Stimulated activated CD4-positive, alpha-beta T cell treated with anti-CD3 and anti-CD28 coated beads, Interleukin-1b, Interleukin-23, amount 100 ng/mL, for 24 hours (primary cell): ENCODE measurements at places on chromosomes 6 and 20.
A peak's percentile ranks its signal among the peaks of the same experiment; 100 is the strongest.

GRCh38 chr6:96116674-96117073 is 100.9 kb downstream of the FUT9 start:
- no peak for DNase-seq

DNA sequence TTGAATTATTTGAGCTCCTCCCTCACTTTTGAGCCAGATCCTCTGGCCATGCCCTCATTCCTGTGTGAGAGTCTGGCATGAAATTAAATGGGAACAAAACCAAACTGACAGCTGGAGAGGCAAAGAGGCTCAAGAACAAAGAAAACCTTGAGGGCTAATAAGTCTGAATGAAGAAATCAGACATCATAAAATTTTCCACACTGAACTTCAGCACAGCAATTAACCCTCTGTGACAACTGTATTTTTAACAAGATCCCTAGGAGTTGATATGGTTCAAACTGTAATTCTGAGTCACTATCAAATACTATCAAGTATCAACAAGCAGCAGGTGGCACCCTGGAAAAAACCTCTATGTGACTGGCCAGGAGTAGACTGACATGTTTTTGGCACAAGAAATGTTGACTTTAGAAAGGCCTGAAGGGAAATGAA is 109.4 kb upstream of the EMILIN3 start:
- no peak for DNase-seq

GRCh38 chr20:64055396-64055892 is 6.0 kb upstream of the SOX18 start:
- DNase-seq, result no peak

DNA sequence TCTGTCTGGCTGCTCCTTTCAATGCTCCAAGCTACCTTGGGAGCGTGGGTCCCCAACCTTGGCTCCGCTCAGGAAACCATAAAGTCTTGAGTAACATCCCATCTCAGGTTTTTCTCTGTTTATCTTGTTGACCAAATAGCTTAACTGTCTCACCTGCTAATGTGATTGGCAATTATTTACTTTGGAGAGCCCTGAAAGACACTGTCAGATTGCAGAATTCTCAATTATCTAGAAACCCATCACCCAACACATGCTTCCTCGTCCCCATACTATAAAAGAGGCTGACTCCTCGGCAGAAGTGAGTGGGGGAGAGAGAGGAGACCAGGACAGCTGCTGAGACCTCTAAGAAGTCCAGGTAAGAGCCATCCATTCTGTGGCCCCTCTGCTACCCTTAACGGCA is at the start of gene BPIFA1:
Gene BPIFA1 (plus strand): TSS at position 301 of the 400 bp plus-strand sequence. CDS start 1,716 bp downstream, outside the sequence.
- no peak for DNase-seq

- DNase-seq, result no peak
These were observed 19.6 kb downstream of the FARS2 start for GRCh38 chr6:5280920-5281319.

- peak; percentile 16 for DNase-seq
These were observed 33.0 kb upstream of the FILIP1 start for GRCh38 chr6:75526502-75527127.

- DNase-seq, result no peak
These were observed 4.5 kb upstream of the TCEA2 start for GRCh38 chr20:64058536-64058935.

- no peak for DNase-seq
These were observed 38.4 kb downstream of the THBS2 start for GRCh38 chr6:169215201-169215681.

- no peak for DNase-seq
These were observed 59.9 kb downstream of the SYNDIG1 start for GRCh38 chr20:24529369-24529719.

- DNase-seq, result no peak
These were observed 11.6 kb downstream of the PIGT start for GRCh38 chr20:45427236-45428149.

- no peak for DNase-seq
These were observed 26.8 kb downstream of the TRMT6 start for GRCh38 chr20:5923493-5923892.

DNA sequence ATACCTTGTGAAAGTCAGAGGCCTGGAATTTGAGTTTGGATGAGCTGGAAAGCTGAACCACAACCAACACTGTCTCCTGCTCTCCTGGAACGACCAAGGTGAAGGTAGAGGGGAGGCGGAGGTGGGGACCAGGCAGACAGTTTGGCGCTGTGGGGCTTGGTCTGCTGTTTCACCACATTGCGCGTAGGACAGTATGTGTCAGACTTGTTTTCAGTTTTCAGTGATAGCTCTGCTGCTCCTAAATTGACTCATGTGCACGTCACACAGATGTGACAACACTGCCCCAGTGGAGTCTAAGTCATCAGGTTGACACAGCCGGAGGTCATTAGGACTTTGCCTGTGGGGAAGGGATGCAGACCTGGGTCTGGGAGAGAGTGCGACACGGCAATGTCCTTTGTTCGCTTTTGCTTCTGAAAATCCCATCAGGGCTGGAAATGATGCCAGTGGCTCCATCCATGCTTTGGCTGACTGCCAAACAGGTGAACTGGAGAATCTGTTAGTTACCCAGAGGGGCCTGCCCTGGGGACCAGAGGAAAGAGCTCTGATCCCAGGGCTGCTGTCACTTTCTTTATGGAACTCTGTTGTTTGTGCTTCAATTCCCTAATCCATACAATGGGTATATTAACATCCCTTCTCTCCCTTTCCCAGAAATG is 255.5 kb downstream of the CDC5L start:
- DNase-seq, result peak; percentile 17

GRCh38 chr20:31593221-31594001 is 11.7 kb upstream of the ID1 start:
- no peak for DNase-seq

DNA sequence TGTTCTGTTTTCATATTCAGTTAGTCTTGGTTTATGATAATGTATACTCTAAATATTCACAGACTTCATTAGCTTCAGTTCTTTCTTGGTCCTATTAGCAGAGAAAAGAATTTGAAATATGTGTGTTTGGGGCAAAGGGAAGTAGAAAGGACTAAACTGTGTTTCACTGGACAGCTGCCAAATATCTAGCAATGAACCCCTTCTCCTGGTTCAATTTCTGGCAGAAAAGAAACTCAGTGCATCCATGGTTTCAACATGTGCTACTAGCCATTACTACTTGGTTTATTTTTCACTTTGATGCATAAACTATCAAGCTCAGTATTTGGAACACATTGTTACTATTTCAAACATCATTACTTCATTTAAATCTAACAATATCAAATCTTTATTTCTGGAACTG is 43.6 kb downstream of the FBXL4 start:
- no peak for DNase-seq

DNA sequence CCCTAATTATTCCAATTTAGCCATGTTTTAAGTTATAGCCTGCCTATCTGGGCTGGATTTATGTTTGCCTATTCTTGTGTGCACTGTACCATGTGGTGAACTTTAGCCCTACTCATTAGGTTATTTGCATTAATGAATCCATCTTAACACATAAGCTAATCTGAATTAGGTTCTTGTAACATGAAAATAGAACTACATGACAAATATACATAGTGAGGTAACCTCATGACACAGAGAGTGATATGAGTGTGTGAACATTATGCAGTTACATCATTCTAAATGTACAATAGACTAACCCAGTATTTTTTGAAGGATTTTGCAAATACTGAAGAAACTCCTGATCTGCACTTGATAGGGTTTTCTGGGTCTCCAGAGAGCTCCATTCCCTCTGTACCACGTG is 733.7 kb upstream of the CITED2 start:
- DNase-seq, result no peak

DNA sequence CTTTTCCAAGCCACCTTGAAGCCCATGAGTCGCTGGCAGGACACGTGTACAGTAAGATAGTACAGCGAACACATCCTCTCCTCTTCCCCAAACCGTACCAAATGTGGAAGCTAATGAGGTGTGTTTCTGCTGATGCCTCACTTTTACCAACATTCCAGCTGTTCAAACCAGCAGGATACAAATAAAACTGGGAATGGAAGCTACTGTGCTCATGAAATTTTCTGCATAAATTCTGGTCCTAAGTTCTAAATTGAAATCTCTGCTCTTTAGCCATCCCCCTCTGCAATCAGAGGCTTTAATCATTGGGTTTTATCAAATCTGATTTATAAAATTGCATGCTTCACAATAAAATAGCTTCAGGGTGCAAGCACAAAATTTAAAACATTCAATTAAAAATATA is 81.9 kb upstream of the RIN2 start:
- DNase-seq, result no peak
